B cell (primary cell): ENCODE measurements at places on chromosomes 1 and 21.
A peak's percentile ranks its signal among the peaks of the same experiment; 100 is the strongest.

GRCh38 chr1:85230305-85230977 is 29.0 kb downstream of the C1orf52 start:
- no peak for DNase-seq

DNA sequence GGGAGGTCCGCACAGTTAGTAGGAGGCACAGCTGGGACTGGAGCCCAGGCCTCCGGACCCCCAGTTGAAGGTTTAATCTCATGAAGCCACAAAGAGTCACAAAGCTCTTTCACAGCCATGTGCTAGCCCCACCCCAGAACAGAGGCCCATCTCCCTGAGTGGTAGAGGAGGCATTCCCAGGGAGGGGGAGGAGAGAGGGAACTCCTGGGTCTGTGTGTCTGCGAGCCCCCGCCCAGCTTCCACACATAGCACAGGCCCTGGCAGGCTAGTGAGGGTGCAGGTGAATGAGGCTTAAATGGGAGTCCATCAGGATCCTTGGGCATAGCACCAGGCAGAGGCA is 197.8 kb downstream of the MATN1 start:
- DNase-seq, result no peak

GRCh38 chr1:36306210-36306901 is at the start of gene SH3D21:
Gene SH3D21 (plus strand): TSS chr1:36306368. CDS start chr1:36306421, 53 bp downstream.
- peak; percentile 67 for DNase-seq

- DNase-seq, result no peak
These were observed 265.9 kb upstream of the FAM78B start for GRCh38 chr1:166432655-166433054.

DNA sequence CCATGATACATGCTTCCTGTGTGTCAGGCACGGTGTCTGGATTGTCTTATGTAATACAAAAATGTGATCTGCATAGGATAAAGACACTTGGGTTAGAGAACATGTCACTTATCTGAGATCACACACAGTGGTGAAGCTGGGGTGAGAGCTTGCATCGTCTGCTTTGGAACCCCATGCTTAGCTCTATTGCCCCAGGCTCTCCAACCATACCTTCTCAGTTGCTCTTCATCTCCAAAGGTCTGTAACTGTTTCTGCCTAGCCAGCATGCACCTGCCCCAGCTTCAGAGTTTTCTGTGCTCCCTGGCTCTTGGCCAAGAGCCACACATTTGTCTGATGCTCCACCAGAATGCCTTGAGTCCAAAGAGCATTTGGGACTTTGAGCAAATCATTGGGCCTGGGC is 93.9 kb upstream of the COG2 start:
- no peak for DNase-seq

GRCh38 chr1:1000357-1001056 is 610 bp upstream of the HES4 start:
- peak; percentile 92 for DNase-seq
